ENCODE measurements at places on chromosomes 7 and 10.
A peak's percentile ranks its signal among the peaks of the same experiment; 100 is the strongest.

DNA sequence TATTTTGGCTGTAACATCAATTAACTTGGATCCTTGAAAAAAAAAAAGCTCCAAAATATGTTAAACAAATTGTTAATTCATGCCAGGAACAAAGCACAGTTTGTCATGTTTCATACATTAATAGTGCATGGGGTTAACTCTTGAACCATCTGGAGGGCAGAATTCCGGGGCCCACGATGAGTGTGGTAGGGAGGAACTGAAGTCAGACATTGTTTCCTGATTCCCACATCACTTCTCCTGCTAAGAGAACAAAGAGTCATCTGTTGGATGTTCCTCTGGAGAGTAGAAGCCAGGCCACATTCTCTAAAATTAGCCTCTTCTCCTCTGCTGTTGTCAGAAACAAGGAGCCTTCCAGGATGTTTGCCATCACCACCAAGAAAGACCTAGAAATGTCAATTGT is 54.6 kb downstream of the TMEM178B start:
- DNase-seq: no peak

DNA sequence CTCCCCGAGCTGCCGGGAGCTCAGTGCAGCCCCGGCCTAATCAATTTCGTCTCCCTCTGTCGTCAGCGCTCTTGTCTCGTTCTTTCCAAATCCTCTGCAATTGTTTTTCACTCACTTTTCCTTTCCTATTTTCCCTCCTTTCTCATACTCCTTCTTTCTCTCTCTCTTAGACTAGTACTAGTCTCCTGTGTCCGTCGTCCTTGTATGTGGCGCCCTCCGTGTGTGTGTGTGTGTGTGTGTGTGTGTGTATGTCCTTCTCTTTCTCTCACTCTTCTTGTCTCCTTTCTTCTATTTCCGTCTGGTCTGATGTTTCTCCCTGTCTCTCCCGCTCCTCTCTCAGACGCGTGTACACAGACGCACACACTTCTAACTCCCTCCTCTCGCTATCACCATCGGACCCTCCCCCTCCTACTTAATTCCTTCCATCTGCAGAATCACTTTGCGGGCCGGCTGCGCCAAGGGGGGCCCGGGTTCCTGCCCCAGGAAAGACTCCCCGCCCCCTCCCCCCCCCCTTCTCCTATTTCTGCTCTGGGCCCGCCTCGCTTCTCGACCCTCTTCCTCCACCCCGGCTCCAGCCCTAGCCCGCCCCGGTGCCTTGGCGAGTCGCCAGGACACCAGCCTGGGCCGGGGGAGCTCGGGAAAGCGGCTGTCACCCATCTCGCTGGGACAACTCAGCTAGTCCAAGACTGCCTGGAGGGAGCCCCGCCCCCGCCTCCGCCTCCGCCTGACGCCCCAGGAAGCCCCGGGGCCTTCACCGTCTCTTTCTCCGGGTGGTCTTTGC is 743 bp upstream of the ZCCHC24 start:
- peak; percentile 89 for DNase-seq

DNA sequence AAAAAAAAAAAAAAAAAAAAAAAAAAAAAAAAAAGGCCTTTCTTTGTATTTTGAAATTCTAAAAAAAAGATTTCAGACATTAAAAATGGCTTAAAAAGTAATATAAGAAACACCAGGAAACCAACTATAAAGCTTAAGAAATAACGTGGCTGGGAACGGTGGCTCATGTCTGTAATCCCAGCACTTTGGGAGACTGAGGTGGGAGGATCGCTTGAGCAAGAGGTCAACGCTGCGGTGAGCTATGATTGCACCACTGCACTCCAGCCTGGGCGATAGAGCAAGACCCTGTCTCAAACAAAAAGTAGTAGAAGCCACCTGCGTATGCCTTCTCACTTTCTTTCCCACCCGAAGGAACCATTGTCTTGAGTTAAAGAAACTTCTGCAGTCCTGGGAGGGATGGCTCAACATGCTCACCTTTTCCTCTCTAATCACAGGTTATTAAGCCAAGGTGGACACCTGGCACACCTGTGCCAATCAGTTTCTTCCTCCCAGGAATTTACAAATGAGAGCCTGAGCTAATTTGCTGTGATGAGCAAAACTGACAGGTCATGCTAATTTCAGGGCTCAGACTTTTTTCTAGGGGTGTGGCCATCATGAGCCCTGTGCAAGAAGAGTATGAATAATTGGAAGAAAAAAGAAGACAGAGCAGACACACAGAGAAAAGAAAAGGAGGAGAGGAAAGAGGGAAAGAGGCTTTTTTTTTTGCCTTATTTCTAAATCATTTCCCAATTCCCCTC is 72.0 kb upstream of the PARD3 start:
- no peak for DNase-seq

DNA sequence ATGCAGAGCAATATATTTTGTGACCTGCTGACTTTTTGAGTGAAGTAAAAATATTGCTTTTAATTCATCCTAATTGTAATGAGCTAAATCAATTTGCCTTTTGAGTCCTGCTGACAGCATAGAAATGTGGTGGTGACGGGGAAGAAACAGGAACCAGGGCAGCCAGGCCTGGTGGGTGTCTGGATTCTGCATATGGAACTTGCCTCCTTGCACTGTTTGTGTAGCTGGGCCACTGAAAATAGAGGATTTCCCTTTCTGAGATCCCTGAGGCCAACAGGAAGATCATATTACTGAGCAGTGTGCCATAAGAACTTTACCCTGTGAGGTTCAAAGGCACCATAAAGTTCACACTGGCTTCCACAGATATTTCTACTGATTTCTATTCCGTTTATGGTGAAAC is 488.4 kb upstream of the AKR1E2 start:
- peak; percentile 34 for DNase-seq

- DNase-seq: no peak
These were observed 1.9 kb downstream of the DNAH11 start for GRCh38 chr7:21544715-21545114.

DNA sequence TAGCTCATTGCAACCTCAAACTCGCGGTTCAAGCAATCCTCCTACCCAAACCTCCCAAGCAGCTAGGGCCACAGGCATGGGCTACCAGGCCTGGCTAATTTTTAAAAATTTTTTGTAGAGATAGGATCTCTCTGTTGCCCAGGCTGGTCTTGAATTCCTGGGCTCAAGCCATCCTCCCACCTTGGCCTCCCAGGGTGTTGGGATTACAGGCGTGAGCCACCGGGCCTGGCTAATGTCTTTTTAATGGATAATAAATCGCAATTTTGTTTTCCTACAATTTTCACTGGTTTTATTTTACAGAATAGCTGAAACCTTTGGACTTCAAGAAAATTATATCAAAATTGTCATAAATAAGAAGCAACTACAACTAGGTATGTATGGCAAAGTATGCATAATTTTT is 10.9 kb downstream of the NUB1 start:
- no peak for DNase-seq

All from fibroblast of upper back skin (primary cell).